ENCODE measurements at places on chromosomes 4 and X.

DNA sequence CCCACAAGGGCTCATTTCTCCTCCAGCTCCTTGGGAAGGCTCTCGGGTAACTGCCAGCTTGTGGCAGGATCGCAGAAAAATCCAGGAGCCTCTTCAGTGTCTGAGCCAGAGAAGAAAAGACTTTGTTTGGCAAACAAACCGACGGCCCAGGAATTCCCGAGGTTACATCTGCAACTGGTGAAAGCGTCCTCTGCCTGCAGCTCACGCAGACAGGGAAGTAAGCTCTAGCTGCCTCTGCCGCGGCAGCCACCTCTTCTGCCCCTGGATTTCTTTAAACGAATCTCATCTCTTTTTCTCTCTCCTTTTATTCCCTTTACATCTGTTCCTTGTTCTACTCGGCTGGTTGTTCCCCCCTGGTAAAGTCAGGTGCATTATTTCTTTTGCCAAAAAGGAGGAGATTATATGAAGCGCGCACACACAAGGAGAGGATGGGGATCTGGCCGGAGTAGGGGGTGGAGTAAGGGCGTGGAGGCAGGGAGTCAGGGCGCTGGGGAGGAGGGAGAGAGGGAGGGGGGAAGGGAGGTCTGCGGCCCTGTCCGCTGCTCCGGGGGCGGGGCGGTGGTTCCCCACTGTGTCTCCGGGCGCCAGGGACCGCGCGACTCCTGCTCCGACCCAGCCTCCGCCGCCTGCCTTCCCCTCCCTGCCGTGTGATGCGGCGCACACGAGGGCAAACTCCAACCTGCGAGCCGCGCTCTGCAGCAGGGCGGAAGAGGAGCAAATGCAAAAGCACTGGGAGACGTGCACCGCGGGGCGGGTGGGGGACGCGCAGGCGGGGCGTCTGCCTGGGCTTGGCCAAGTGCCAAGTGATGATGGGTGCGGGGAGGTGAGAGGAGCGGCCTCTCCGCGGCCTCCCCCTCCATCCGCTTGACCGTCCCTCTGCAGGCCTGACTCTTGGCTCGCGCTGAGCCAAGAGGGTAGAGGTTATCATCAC lies at the start of gene DCHS2:
DCHS2 (minus strand) TSS at position 459 of the 931 bp plus-strand sequence; CDS start at position 15, 444 bp downstream.
- DNase-seq: no peak

GRCh38 chr4:150990250-150990649 lies 24.8 kb downstream of the LRBA start:
- DNase-seq: no peak

GRCh38 chrX:78024349-78025059 lies 55.1 kb upstream of the PGAM4 start:
- no peak for DNase-seq

DNA sequence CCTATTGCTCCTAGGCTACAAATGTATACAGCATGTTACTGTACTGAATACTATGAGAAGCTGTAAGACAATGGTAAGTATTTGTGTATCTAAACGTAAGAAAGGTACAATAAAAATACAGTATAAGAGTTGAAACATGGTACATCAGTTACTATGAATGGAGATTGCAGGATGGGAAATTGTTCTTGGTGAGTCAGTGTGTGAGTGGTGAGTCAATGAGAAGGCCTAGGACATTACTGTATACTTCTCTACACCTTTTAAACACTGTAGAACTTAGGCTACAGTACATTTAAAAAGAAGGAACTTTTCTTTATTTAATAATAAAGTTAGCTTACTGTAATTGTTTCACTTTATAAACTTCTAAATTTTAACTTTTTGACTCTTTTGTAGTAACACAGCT lies 2603.2 kb downstream of the PCDH7 start:
- DNase-seq: no peak

DNA sequence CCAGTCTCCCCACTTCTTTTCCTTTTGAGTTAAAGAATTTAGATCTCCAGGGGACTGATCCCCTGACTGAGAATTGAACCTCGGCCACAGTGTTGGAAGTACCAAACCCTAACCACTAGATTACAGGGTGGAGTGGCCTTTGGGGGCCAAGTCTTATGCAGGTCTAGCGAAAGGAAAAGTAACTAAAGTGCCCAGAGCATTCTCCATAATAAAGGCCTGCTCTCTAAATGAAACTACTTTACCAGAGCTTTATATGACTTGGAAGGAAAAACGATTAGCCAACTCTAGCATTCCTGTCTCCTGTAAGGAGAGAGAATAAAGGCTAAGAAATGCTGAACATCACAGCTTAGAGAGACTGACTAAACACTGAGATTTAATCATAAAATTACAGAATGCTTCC lies 788.0 kb downstream of the C4orf33 start:
- DNase-seq: no peak

GRCh38 chr4:1090036-1090435 lies 23.3 kb downstream of the RNF212 start:
- DNase-seq: no peak

GRCh38 chr4:103073792-103074438 lies 2.6 kb downstream of the SLC9B2 start:
- DNase-seq: no peak

DNA sequence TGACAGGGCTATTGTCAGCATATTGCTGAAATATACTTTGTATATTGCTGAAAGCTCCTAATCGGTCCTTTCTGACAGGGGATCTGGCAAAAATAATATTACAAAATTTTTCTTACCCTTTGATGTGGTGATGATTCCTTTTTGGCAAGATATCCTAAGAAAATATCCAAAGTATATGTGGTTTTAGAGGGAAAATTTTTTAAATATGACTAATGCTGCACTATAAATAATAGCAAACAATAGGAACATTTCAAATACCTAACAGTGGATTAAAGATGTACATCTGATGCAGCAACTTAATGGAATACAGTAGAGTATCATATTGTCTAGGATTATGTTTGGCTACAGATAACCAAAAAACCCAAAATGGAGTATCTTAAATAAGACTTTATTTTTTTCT lies 49.6 kb downstream of the RRAGB start:
- no peak for DNase-seq

- DNase-seq: no peak
Observed at GRCh38 chr4:91114386-91114785, 987.2 kb downstream of the CCSER1 start.

- no peak for DNase-seq
Observed at GRCh38 chr4:7103607-7104365, 35.9 kb upstream of the GRPEL1 start.

GRCh38 chr4:15779306-15779705 lies 1.2 kb downstream of the CD38 start:
- no peak for DNase-seq

DNA sequence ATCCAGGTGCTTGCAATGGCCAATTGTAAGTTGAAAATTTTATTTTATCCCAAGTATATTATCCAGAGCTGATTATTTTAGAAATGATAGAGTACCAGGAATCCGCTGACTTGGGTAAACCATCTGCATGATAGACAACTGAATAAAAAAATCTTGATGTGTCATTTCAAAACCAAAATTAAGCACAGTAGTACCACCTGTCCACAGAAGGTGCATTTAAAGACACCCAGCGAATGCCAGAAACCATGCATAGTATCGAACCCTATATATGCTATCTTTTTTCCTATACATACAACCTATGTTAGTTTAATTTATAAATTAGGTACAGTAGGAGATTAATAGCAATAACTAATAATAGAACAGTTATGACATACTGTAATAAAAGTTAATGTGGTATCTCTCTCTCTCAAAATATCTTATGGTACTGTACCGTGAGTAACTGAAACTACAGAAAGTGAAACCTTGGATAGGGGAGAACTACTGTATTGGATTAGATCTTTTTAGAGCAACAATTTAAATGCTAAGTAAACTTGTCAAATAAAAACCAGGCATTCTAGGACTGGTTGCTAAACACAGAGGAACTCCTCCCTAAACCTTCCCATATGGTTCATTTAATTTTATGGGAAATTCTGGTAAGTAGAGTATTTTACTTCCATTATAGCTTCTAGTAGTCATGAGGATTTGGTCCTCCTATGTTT lies 6.2 kb downstream of the NEIL3 start:
- no peak for DNase-seq

GRCh38 chr4:101695176-101695575 lies 95.4 kb upstream of the BANK1 start:
- no peak for DNase-seq

DNA sequence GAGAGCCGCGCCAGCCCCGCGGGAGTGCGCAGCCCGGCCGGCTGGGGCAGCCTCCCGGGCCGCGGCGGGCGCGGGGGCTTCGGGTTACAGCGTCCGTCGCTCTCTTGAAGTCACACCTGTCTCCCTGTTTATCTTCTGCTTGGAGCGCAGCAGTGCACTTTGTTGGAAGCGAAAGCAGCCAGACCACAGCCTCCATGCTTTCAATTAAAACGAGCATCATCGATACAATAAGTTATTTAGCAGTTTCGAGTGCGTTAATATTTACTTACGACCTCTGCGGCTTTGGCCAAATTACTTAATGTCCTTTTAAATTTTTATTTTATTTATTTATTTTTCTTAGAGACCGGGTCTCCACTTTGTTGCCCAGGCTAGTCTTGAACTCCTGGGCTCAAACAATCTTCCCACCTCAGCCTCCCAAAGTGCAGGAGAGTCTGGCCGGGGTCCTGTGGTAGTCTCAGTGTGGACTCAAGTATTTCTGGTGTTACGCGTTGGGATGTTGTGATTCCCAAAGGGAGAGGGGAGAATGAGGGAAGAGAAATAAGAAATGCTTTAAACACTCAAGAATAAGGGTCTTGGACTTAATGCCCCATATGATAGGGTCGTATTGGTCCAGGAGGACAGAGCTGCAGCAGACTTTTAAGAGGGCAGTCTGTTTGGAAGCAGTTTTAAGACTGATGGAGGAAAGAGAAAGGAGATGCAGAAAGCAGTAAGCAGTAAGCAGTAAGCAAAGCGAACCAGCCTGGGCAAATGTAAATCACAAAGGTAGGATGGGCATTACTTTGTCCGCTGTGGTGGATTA lies 504 bp upstream of the PDLIM3 start:
- no peak for DNase-seq

- DNase-seq: no peak
Observed at GRCh38 chrX:55648434-55648833, 25.2 kb downstream of the FOXR2 start.

DNA sequence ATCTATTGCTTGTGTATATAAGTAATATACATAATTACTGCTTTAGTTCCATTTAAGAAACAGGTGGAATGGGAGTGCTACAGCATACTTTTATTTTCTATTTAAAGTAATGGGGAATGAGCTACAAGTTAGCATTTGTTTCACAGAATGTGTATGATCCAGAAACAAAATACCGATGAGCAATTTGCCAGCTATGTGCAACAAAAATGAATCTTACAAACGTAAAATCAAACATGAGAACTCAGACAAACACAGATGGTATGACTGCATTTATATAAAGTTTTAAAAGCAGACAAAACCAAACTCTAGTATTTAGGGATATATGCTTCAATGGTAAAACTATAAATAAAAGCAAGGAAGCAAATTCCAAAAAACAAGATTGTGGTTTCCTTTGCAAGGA lies 141.7 kb downstream of the PAPSS1 start:
- no peak for DNase-seq

DNA sequence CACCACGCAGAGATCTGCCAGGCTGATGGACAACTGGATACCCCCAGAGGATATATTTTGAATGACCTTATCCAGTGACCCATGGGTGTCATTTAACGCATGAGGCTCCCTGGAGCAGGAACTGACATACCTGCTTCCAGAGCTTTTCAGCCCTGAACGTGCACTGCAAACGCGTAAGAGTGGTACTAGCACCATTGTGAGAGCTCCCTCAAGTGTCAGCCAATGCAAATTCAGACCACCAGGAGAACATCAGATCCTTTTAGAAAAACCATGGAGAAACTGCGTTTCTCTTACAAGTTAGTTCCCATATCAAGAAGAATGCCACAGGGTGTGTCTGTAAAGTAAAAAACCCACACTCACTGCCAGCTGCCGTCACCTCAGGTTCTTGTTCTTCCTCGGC lies 7.3 kb downstream of the TREX2 start:
- no peak for DNase-seq

GRCh38 chr4:183205709-183206108 lies 106.7 kb downstream of the WWC2 start:
- DNase-seq: no peak

- DNase-seq: peak; percentile 60
Observed at GRCh38 chr4:112321776-112322684, 24.9 kb downstream of the ALPK1 start.

- no peak for DNase-seq
Observed at GRCh38 chr4:165631912-165632311, 241.1 kb upstream of the TLL1 start.

- DNase-seq: no peak
Observed at GRCh38 chr4:122100508-122100907, 51.6 kb upstream of the BLTP1 start.

DNA sequence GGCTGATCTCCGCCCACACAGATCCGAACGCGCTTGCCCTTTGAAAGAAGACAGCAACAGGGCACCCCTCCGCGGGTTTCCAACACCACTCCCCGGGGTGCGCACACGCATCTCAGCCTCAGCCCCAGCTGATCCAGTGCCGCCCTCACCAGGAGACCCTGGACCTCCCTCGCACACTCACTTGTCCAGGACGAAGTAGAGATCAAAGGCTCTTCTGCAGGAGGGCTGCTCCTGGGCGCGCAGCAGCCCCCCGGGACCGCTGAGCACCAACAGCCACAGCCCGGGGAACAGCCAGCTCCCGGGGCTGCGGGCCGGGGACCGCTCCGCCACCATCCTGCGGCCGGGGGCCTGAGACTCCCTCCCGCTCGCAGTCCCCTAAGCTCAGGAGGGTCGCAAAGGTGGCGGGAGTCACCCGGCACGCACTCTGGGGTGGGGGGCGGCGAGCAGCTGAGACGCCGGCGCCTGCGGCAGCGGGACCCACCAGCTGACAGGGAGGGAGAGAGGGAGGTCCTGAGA lies 743 bp downstream of the ANTXR2 start:
- no peak for DNase-seq

- no peak for DNase-seq
Observed at GRCh38 chr4:113639326-113639725, 122.2 kb downstream of the CAMK2D start.

GRCh38 chr4:142169216-142169615 lies 532.8 kb downstream of the IL15 start:
- no peak for DNase-seq

GRCh38 chr4:78829296-78829695 lies 53.1 kb downstream of the BMP2K start:
- DNase-seq: no peak

DNA sequence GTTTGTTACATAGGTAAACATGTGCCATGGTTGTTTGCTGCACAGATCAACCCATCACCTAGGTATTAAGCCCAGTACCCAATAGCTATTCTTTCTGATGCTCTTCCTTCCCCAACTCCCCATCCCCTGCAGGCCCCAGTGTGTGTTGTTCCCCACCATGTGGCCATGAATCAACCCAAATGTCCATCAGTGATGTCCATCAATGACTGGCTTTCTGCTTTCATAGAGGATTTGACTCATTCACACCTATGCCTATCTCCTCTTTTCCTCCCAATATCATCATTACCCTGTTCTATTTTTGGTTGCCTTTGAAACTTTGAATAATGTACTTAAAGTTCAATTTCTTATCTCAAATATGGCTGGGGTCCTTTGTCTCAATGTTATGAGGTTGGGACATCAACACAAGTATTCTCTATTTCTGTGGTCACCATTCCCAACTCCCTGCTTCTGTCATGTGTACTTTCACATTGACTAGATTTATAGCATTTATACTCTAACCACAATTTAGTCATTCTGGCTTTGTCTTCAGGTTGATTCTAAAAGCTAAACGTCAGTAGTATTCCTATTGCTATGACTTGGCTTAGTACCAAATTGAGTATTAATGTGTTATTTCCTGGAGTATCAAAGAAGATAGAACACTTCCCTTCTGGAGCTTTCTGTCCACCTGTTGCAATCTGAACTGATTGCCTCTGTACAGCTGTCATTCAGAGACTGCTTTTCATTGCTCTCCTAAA lies 107.2 kb downstream of the TAB3 start:
- DNase-seq: no peak

GRCh38 chr4:112860830-112861690 lies 188.4 kb upstream of the ANK2 start:
- DNase-seq: no peak

All from activated T-helper 1 cell treated with anti-CD3 and anti-CD28 coated beads, Interleukin-2, amount 50 U/mL, for 16 hours (primary cell).